ENCODE measurements at places on chromosomes 4 and X.

- DNase-seq = no peak
Observed at GRCh38 chr4:89175611-89176010, 64.3 kb downstream of the TIGD2 start.

DNA sequence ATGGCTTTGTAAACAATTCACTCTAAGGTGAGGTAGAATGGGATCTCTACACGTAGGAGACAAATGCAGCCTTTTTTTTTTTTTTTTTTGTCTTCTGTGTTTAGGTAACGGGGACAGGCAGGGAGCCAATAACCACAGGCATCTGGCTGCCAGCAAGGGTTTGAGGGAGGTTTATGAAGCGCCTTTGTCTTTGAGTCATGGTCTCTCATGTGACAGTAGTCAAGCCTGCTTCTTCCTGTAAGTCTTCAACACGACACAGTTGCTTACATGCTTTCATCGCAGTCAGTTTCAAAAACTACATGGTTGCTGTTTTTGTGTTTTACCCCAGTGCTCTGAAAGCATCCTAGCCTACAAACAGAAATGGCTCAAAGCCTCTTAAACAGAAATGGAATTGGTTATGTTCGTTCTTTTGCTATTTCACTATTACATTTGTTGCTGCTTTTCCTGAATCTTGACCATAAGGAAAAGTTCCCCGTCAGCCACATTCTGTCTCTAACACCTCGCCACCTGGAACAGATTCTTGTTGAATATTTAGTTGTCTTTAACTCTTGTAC lies 127.8 kb upstream of the METTL14 start:
- DNase-seq = peak; percentile 68

DNA sequence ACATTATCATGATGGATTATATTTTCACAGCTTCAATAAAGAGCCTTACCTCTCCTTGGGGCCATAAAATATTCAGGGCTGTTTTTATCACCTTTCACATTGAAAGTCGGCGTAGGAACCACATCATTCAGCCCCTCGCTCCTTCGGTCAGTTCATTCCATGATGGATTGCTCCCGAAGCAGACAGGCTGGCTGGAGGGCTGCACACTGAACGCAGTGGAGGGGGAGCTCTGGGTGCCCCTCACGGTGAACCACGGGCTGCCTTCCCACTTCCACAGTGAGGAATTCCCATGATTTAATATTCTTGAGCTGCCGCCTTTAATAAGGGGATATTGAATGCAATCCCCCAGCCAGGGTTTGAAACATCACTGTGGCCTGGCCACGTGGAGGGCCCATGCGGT lies 16.0 kb downstream of the PPP2R2C start:
- DNase-seq = no peak

DNA sequence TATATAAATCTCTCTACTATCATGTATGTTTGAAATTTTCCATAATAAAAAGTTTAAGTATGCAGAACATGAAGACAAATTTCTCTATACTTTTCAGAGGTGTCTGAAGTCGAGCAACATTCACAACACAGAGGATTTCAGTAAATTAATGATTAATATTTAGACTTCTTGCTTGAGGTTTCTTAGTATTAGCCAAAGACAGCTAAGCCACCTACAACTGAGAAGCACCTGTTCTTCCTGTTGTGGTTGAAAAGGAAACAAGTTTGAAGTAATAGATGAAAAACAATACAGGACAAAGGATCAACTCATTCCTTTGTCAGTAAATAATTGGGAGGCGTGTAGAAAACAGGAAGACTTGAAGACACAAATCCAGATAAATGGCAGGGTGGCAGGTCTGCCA lies 21.1 kb downstream of the SCML1 start:
- DNase-seq = no peak

DNA sequence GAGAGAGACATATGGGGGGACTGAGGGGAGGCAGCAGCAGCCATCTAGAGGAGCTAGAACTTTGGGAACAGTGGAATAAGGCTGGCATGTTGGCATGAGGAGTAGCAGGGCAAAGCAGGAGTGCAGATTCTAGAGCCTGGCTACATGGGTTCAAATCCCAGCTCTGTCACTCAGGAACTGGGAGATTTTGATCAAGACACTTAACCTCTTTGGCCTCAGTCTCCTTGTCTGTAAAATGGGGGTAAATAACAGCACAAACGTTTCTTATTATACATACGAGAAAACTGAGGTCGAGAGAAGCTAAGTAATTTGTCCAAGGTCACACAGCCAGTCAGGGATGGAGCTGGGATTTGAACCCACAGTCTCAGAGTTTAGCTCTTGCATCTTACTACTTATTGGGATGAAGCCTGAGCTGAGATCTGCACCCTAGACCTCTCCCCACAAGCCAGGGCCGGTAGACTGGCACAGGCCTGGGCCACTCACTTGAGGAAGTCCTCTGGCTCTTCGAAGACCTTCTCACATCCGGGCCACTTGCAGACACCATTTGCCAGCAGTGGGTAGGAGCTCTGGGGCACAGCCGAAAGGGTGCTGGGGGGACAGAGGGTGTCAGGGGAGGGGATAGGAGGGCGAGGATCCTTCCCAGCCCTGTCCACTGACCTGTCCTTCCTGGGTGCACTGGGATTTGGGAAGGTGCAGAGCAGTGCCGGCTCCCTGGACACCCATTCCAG lies 8.1 kb downstream of the FOXP3 start:
- DNase-seq = no peak

DNA sequence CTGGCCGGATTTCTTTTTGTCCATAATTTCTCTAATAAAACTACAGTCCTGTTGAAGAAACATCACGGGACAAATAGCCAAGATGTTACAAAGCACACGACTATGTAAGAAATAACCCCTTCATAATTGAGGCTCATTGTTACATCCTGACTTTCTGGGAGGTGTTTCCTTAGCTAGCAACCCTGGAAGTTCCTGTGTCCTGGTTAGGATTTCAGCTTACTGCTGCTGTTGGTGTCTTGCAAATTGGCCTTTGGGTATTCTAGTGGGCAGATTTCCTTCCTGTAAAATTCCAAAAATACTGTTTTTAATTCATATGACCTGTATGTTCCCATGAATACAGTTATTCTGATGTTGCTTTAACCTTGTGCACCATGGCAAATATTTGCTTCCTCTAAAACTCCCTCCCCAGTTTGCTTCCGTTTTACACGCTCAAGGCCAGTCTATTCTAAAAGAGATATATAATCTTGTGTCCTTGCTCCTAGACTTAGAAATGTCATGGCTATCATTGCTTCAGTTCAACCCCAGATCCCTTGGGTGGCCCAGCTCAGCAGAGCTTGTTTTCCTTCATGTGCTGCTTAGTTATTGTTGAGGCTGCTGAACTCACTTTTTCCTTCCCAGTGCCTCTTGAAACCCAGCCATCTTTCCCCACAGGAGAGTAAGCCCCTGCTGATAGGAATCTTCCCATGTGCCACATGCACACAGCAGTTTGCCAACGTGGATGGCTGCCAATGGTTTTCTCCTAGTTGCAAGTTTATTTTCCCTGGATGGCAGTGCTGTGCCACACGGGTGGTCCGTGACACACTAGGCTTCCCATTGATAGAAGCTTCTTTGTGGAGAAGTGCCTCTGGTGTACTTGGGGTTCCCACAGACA lies 75.8 kb downstream of the TSPAN7 start:
- no peak for DNase-seq

- peak; percentile 50 for DNase-seq
Observed at GRCh38 chrX:8868906-8869305, 67.7 kb upstream of the FAM9A start.

DNA sequence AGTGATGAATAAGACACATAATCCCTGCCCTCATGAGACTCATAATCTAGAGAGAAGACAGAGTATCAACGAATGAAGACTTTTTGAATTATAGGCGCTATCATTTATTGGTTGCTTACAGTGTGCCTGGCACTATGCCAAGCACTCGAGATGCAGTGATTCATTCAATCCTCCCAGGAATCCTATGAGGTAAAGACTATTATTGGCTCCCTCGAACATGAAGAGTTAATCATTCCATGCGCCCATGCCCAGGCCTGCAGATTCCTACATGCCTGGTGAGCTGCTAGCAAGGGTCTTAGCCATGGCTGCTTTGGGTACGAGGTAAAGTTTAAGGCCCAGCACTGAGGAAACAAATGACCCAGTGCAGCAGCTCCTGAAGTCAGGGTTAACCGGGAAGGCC lies 47.0 kb downstream of the TEX13B start:
- peak; percentile 79 for DNase-seq

GRCh38 chrX:826448-826847 lies 195.9 kb downstream of the SHOX start:
- DNase-seq = peak; percentile 18

GRCh38 chr4:161714022-161714751 lies 449.6 kb downstream of the FSTL5 start:
- peak; percentile 34 for DNase-seq

DNA sequence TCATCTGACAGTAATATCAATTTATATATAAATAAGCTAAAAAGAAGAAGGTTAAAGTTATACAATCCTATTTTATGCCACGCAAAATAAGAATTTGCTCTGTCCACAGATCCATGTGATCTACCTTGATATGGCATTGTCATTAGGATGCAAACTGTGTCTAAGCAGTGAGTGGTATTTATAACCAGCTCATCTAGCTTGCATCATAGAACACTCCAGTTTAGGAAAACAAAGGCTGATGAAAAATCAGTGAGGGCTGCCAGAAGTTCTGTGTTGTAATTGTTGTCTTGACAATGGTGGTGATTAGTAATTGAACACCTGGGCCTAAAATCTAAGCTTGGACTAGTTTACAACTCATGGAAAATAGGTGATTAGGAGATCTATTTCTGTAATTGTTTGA lies 111.0 kb downstream of the CPE start:
- DNase-seq = peak; percentile 51

DNA sequence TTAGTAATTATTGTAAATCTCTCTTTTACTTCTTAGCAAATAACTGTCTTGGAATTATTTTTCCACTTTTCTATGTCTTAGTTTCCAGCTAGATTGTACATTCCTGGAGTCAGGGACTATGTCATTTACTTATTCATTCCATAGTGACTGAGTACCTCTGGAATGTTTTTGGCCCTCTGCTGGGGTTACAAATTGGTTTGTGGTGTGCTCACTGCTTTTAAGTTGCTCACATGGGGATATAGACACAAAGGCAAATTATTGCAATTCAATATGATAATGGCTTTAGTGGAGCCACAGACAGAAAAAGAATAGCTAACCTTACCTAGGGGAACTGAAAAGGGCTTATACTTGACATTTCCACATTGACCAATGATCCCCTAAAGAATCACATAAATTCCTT lies 63.7 kb upstream of the PDGFRA start:
- peak; percentile 92 for DNase-seq

- DNase-seq = peak; percentile 87
Observed at GRCh38 chr4:74675673-74676279, 118.5 kb downstream of the BTC start.

- DNase-seq = peak; percentile 49
Observed at GRCh38 chrX:133594156-133594555, 178.9 kb upstream of the GPC4 start.

Measured in fibroblast of mammary gland (primary cell).